ENCODE measurements at places on chromosomes 5 and 9.

- DNase-seq = no peak
Observed at GRCh38 chr9:75876999-75877640, 13.4 kb upstream of the PCSK5 start.

GRCh38 chr5:177071666-177072385, 14.9 kb upstream of the FGFR4 start:
- peak; percentile 51 for DNase-seq

DNA sequence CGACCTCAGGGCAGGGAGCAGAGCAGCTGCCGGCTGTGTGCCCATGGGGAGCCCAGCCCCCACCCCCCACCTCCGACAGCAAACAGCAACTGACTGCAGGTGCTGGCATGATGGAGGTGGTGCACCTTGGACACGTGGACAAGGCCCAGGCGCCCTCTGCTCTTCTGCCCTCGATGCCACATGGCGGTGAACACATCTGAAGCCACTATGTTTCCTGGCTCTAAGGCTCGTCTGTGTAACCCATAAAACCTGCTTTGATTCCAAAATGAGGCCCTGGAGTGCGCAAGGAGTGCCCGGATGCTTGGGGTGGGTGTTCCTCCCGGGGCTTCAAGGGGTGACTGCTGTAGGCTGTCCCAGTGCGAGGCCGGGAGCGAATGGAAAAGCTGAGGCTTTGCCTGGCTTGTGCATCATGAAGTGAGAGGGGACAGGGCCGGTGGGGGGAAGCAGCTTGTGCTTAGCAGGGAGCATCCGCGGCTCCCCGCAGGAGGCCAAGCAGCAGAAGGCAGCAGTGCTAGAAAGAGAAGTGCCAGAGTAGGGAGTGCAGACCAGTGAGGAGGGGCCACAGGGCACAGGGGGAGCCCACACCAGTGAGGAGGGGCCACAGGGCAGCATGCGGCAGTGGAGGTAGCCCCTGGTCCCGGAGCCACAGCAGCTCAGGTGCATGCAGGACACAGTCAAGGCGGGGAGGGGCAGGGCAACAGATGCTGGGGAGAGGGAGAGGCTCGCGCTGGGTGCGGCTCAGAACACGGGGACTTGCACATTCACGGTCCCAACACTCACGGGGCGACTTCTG, 30.0 kb downstream of the NKD2 start:
- no peak for DNase-seq

GRCh38 chr9:113532809-113533190, 69.3 kb downstream of the RGS3 start:
- DNase-seq = no peak

DNA sequence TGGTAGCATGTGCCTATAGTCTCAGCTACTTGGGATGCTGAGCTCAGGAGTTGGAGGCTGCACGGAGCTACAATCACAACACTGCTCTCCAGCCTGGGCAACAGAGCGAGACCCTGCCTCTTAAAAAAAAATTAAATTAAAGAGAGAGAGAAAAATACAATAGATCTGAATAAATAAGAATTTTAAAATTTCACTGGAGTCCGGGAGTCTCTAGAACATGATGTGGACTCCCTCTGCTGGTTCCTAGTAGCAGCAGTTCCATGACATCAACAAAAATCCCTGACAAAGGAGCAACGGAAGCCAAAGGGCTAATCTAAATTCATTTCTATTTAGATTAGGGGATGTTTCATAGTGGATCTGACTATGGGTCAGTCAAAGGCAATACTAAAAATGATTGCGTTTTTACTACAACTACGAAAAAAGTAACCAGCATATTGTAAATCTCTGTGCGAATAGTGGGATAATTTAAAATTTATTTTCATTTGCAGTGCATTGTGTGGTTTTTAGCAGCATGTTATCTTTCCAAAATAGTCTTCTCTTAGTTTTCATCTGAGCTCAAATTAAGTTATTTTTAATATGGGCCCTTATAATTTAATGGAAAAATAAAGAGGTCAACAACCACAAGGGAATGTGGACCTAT, 6.7 kb downstream of the INIP start:
- no peak for DNase-seq

GRCh38 chr9:109063760-109064159, 50.5 kb upstream of the CTNNAL1 start:
- DNase-seq = no peak

- peak; percentile 77 for DNase-seq
Observed at GRCh38 chr5:82664732-82665131, 386.6 kb upstream of the RPS23 start.

GRCh38 chr9:104608336-104608735, 2.9 kb upstream of the OR13C2 start:
- DNase-seq = no peak

- DNase-seq = no peak
Observed at GRCh38 chr5:176181271-176181855, 56.9 kb upstream of the SIMC1 start.

DNA sequence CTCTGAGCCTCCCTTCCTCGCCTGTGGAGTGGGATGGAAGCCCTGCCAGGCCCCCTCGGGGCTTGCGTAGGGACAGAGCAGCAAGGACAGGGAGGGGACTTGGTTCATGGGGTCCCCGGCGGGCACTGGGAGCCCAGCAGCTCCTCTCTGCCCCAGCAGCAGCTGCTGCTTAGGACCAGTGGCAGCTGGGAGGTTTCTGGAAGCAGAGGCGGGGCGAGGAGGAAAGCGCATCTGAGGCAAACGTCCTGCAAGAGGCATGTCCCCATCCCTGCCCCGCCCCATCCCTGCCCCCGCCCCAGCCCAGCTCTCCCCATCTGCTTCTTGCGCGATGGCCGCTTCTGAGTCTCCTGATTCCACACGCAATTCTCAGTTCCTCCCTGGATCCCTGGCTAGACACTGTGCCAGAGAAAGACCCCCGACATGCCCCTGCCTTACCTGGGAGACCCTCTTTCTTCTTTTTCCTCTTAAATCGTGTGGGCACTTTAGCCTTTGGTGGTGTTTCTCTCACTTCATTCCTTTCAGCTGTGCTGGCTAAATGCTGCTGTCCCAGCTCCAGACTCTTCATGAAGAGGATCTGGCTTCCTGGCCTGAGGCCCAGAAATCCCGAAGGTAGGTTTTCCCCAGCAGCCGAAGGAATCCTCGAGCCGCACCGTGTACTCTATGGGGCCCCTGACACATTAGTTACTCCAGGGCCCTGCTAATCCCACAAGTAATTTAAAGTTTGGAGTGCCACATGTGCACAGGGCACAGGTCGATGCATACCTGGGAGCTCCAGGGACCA, 4.4 kb upstream of the OR2S2 start:
- no peak for DNase-seq

- DNase-seq = no peak
Observed at GRCh38 chr5:177471610-177472356, 1.7 kb downstream of the DBN1 start.

DNA sequence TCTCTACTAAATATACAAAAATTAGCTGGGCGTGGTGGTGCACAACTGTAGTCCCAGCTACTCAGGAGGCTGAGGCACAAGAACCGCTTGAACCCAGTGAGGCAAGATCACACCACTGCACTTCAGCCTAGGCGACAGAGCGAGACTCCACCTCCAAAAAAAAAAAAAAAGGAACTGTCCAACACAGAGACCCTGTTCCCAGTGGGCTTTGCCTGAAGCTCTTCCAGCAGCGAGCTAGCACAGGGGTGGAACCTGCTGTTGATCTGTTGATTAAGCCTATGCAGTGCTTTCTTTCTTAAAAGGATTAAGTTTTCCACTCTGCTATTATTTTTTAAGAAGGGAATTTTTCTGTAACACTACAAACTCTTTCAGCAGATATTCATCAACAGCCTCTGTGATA, 171.0 kb upstream of the TUT7 start:
- DNase-seq = no peak

- DNase-seq = no peak
Observed at GRCh38 chr9:100679834-100680233, 102.0 kb downstream of the CAVIN4 start.

DNA sequence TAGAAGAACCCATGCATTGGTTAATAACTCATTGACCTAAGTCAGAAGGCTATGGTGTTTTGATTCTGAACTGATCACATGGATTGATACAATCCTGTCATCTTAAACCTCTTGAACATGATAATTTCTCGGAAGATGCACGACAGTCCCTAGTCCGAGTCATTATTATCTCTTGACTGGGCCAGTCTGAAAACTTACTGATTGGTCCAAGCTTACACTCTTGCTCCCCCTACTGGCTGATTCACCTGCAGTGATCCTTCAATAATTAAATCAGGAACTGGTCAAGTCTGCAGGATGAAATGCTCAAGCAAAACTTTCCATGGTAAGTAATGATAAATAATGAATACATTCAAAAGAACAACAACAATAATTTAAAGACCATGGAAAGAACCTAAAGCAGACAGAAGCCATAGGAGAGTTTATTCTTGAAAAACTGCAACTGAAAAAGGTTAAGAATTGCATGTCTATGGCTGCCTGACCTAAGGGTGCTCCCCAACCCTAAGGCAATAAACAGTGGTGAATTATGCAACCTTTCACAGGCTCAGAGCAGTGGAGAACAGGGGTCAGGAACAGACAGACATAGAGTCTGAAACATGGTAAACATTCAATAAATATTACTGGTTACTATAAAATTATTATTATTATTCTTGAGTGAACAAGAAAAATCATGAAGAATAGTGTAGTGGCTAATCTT, 79.3 kb downstream of the BRINP1 start:
- DNase-seq = peak; percentile 43

- no peak for DNase-seq
Observed at GRCh38 chr5:176134529-176135223, 103.5 kb upstream of the SIMC1 start.

GRCh38 chr9:95140821-95141220, 176.7 kb downstream of the FANCC start:
- DNase-seq = no peak
